ENCODE measurements at places on chromosomes 1 and 21.

- DNase-seq = no peak
These were observed 22.0 kb upstream of the KCNC4 start for GRCh38 chr1:110188035-110188618.

GRCh38 chr1:117605164-117605773 is 579 bp upstream of the TENT5C start:
- no peak for DNase-seq

- DNase-seq = no peak
These were observed 56.1 kb downstream of the GADD45A start for GRCh38 chr1:67741121-67741520.

GRCh38 chr1:205141236-205142101 is 19.7 kb upstream of the RBBP5 start:
- peak; percentile 66 for DNase-seq

DNA sequence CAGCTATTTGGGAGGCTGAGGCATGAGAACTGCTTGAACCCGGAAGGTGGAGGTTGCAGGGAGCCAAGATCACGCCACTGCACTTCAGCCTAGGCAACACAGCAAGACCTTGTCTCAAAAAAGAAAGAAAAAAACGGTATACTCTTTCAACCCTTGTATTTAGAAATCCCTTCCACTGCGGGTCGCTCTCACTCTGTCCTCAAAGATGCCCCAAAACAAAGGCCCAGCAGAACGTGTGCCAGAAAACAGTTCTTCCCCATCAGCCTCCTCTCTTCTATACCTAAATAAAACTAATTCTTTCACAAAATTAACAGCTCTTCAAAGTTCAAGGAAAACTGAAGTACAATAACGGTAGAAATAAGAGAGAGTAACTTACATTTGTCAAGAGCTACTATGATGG is 13.2 kb downstream of the SETD4 start:
- no peak for DNase-seq

GRCh38 chr1:155079210-155079486 is 511 bp downstream of the EFNA3 start:
- DNase-seq = no peak

DNA sequence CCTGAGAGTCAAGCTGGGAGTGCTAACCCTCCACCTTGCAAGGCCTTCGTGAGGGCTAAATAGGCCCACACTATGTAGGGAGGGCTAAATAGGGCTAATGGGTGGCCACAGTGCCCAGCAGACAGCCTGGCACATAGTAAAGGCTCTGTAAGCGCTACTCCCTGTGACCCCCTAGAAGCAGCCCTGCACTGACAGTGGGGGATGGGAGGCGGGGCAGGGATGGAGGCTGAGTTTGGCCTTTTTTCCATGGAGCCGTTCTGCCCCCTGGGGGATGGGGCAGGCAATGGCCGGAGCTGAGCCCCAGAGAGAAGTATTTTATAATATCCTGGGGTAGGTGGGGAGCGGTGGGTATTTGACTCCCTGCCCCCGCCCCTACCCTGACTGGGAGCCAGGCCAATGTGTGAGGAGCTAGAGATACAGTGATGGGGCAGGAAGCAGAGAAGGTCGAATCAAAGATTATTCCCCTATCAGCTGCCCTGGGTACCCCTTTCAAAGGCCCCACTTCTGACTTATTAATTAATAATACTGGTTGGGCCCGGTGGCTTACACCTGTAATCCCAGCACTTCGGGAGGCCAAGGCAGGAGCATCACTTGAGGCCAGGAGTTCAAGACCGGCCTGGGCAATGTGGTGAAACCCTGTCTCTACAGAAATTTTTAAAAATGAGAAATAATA is 42.3 kb downstream of the LACTBL1 start:
- DNase-seq = no peak

- no peak for DNase-seq
These were observed 32.1 kb downstream of the DYRK1A start for GRCh38 chr21:37398697-37399096.

DNA sequence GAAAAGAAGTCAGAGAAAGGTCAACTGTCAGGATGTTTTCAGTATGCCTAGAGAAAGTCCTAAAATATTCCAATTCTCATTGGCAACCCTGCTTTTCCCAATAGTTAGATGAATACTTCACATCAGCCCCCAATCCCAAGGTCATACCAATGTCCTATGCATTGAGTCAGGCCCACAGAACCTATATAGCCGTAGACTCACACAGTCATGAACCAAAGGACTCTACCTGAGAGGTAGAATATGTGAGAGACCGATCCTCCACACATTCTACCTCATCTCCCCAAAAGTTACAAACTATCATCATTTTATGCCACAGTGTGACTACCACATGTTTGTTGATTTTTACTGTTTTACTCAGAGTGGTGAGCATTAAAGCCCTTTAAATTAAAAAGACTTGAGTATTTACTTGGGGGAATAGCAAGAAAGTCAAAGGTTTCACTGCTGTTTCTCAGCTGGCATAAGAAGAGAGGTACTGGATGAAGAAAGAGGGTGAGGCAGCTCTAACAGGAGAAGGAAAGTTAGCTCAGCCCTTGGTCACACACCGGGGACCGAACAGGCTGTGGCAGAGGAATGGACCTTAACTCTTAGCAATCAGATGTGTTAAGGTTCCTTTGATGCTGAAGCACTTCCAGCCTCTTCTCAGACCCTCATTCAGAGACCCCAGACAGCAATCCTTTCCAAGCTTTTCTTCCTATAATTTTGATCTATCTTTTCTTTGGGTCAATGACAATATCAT is 937 bp downstream of the CD48 start:
- DNase-seq = no peak

- no peak for DNase-seq
These were observed 92.6 kb upstream of the CASZ1 start for GRCh38 chr1:10888791-10889649.

DNA sequence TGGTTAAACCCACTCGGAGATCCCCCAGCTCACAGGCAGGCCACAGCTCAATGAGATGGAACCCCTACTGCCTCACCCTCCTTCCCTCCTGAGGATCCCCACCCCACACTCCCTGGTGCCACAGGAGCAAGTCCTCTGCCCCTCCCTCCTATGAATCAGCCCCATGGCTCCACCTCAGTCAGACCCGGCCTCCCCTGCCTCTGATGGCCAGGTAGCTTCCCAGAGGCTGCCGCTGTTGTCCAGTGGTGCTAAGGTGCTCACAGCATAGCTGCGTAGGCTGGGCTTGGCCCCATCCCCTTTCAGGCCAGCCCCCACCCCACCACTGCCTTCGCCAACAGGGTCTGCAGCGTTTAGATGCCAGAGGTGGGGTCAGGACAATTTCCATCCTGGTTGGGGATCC is 98.5 kb upstream of the IGSF21 start:
- no peak for DNase-seq

GRCh38 chr1:67748630-67749029 is 63.6 kb downstream of the GADD45A start:
- DNase-seq = no peak

DNA sequence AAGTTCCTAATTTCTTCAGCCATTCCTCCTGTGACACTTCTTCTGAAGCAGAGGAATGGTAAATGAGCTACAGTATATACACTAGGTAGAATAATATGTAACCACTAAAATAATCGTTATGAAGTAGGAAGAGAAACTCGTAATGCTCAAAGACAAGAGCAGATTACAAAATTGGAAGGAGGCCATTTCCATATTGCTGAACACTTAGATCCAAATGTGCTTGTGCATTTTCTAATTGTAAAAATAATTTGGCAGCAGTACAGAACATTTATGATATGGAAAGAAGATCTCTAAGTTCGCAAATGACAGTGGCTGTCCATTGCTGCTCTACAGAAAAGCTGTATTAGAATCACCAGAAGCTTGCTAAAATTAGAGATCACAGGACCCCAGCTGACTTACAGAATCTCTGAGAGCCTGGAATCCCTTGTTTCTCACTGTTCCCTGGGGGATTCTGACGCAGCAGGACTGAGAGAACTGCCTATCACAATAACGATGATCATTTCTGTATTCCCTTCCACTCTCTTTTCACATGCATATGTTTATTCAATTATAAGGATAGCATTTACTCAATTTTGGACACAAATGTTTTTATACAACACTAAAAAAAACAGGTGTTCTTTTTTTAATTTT is 242.1 kb downstream of the OMA1 start:
- no peak for DNase-seq

- no peak for DNase-seq
These were observed 20.6 kb downstream of the PGBD2 start for GRCh38 chr1:248926401-248927182.
